ENCODE measurements at places on chromosomes 16 and 17. TPM values are rescaled to one million over a fixed set of nuclear protein-coding genes. Genes with fewer than 3 reads are reported as not detected.

The ABCC11 gene
- 0.08 TPM for total RNA-seq

The MYADML2 gene
- total RNA-seq: not detected

The TLCD3A gene
- 0.63 TPM for total RNA-seq

The SCPEP1 gene
- total RNA-seq: 22.1 TPM

The FBXW10 gene
- not detected for total RNA-seq

The GPS1 gene
- total RNA-seq: 64.6 TPM

The CMTR2 gene
- total RNA-seq: 5.9 TPM

The ACSM2A gene
- total RNA-seq: not detected

The KRT39 gene
- total RNA-seq: not detected

The SLC9A5 gene
- 3.1 TPM for total RNA-seq

The ATP2A1 gene
- total RNA-seq: 0.56 TPM

The ABCC6 gene
- total RNA-seq: not detected

The MED13 gene
- total RNA-seq: 85.8 TPM

The CDR2L gene
- total RNA-seq: 0.08 TPM

The TVP23B gene
- total RNA-seq: 13.9 TPM

The TMEM92 gene
- total RNA-seq: not detected

The PPP1R27 gene
- not detected for total RNA-seq

The TNFRSF13B gene
- not detected for total RNA-seq

The SCRN2 gene
- total RNA-seq: 17.2 TPM

The LITAFD gene
- total RNA-seq: not detected

The CBFA2T3 gene
- total RNA-seq: 0.80 TPM

The KIAA0513 gene
- total RNA-seq: 9.0 TPM

The ST6GALNAC2 gene
- 1.2 TPM for total RNA-seq

The C1QTNF8 gene
- not detected for total RNA-seq

The CD2BP2 gene
- total RNA-seq: 41.7 TPM

The ANKRD40CL gene
- total RNA-seq: not detected

The GRIN2A gene
- total RNA-seq: not detected

Data from CD4-positive, alpha-beta T cell (primary cell).